Neural crest cell (in vitro differentiated cells): ENCODE measurements at places on chromosomes 4 and X. TPM values are rescaled to one million over a fixed set of nuclear protein-coding genes. Genes with fewer than 3 reads are reported as not detected.
A peak's percentile ranks its signal among the peaks of the same experiment; 100 is the strongest.

COL4A6 gene
- total RNA-seq, result 21.5 and 22.6 TPM in 2 replicates

HPSE gene
- total RNA-seq, result 0.30 and 0.32 TPM in 2 replicates

DNA sequence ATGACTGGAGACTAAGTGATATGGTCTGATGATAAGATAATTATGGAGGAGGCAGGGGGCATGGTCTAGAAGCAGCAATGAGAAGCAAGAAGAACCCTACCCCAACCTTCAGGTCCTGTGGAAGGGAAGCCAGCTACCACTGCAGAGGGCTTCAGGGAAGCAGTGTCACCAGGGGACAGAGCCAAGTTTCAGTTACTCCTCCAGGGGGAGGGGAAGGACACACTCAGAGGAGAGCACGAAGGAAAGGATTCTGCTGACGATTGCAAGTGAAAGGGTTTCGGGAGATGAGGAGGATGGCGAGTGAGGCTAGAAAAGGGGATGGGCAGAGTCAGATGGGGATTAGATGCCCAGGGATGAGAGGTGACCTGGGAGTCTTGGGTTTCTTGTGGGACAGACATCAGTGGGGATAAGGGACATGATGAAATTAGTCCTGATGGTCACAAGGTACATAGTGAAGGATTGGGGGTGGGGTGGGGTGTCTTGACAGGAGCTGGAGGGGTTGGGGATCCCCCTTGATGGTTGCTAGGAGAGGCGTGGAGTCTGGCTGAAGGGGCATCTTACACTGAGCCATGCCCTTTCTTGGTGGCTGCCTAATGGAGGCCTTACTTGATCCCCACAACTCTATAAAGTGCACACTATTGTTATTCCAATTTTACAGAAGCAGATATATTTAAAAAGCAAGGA lies 45.4 kb downstream of the TIGD4 start:
- H3K4me3 ChIP-seq, result no peak overlapping the region
- peak overlapping the region; percentile 76 for H3K27ac ChIP-seq
- H3K36me3 ChIP-seq, result no peaks in the 10 kb centered on the region
- no peak for DNase-seq

- no peaks in the 10 kb centered on the region for H3K27me3 ChIP-seq
- peaks cover 4% of the 10 kb centered on the region for H3K36me3 ChIP-seq
- DNase-seq, result no peak
- H3K4me3 ChIP-seq, result no peak overlapping the region
- no peak overlapping the region for H3K27ac ChIP-seq
These were observed 661 bp downstream of the S100P start for GRCh38 chr4:6694177-6694901.

DNA sequence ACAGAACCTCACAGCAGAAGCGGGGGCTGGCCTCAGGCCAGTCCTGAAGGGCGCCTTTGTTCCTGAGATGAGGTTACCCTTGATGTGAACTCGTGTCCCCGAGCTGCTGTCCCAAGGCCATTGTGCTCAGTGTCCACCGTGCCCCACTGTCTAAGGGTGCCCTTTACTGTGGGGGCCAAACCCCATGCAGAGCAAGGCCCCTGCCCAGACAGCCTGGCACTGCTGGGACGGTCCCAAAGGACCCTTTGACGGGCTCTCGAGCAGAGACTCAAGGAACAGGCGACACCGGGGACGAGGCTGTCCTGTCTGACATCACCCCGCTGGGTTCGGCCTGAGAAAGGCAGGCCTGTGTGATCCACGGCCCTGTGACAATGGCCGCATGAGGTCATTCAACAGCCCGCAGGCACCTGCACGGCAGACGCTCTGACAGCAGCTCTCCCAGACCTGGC lies 100.6 kb downstream of the ABLIM2 start:
- H3K27ac ChIP-seq, result peak overlapping the region; percentile 62
- DNase-seq, result no peak
- H3K4me1 ChIP-seq, result peaks cover 38% of the 10 kb centered on the region
- H3K4me3 ChIP-seq, result no peak overlapping the region
- no peaks in the 10 kb centered on the region for H3K27me3 ChIP-seq
- H3K36me3 ChIP-seq, result no peaks in the 10 kb centered on the region

DNA sequence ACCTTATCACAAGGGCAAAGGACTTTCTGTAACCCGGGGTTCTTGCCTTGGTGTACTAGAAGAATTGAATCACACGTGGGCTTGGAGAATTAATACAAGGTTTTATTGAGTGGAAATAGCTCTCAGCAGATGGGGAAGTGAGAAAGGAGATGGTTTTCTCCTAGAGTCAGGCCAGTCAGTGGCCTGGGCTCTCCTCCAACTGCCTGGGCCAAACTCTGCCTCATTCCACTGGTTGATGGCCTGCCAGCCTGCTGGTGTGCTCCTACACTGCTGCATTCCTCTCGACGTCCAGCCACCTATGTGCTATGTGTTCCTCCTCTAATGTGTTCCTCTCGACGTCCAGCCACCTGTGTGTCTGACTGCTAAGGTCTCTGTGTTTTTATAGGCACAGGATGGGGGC lies 35.3 kb upstream of the SPIN2A start:
- no peaks in the 10 kb centered on the region for H3K36me3 ChIP-seq
- H3K4me1 ChIP-seq, result no peaks in the 10 kb centered on the region

- H3K27ac ChIP-seq, result no peak overlapping the region
- H3K36me3 ChIP-seq, result peaks cover 8% of the 10 kb centered on the region
- DNase-seq, result no peak
- no peak overlapping the region for H3K4me3 ChIP-seq
- peaks cover 48% of the 10 kb centered on the region for H3K4me1 ChIP-seq
These were observed 57.1 kb downstream of the TMEM131L start for GRCh38 chr4:153523164-153523796.

GRCh38 chr4:90226734-90227133 lies 99.5 kb downstream of the CCSER1 start:
- H3K4me3 ChIP-seq, result no peak overlapping the region
- H3K36me3 ChIP-seq, result peaks cover 11% of the 10 kb centered on the region
- H3K27me3 ChIP-seq, result no peaks in the 10 kb centered on the region
- H3K27ac ChIP-seq, result no peak overlapping the region
- H3K4me1 ChIP-seq, result no peaks in the 10 kb centered on the region

DNA sequence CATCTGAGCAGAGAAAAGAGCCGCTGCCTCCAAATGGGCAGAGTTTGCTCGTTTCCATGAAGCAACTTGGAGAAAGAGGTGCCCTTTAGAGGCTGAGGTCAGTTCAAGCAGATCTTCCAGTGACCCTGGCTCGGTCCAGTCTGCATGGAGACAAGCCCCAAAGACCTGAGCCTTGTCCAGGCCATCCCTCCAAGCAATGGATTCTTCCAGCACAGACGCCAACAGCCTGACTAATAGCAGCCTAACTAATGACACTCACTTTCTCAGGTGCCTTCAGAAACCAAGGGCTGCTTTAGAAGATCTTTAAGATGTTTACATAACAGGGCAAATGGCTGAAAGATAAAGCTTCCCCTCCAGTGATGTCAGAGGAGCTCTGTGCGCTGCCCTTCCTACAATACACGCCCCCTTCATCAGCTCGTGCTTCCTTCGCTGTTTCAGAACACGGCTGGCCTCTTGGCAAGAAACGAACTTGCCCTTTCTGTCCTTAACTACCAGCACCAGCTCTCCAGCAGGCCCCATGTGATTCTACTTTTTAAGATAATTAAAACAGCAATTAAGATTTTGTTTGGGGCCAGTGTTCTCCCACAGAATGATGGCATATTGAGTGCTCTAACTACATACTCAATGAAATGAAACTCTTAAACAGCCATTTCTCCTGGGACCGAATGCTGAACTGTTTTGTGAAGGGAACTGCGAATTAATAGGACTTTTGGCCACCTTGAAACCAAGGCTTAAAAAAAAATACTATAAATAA lies 119.0 kb downstream of the GPR143 start:
- H3K4me1 ChIP-seq, result peaks cover 11% of the 10 kb centered on the region
- DNase-seq, result no peak
- H3K36me3 ChIP-seq, result peaks cover 8% of the 10 kb centered on the region
- no peaks in the 10 kb centered on the region for H3K27me3 ChIP-seq
- H3K27ac ChIP-seq, result no peak overlapping the region

DNA sequence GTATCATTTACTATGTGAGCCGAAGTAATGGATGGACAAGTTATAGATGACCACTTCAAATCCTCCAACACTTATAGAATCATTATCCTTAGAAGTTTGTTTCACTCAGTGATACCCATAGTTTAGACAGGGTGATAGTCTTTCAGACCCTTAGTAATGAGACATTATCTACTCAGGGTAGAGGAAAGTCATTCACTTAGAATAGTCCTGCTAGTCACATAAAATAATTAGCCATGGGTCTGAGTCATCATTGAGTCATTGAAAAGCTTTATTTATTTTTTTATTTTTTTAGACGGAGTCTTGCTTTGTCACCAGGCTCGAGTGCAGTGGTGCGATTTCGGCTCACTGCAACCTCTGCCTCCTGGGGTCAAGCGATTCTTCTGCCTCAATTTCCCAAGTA lies 321.7 kb upstream of the FSTL5 start:
- H3K4me1 ChIP-seq, result no peaks in the 10 kb centered on the region
- no peaks in the 10 kb centered on the region for H3K27me3 ChIP-seq
- no peak overlapping the region for H3K4me3 ChIP-seq
- peaks cover 5% of the 10 kb centered on the region for H3K36me3 ChIP-seq

DNA sequence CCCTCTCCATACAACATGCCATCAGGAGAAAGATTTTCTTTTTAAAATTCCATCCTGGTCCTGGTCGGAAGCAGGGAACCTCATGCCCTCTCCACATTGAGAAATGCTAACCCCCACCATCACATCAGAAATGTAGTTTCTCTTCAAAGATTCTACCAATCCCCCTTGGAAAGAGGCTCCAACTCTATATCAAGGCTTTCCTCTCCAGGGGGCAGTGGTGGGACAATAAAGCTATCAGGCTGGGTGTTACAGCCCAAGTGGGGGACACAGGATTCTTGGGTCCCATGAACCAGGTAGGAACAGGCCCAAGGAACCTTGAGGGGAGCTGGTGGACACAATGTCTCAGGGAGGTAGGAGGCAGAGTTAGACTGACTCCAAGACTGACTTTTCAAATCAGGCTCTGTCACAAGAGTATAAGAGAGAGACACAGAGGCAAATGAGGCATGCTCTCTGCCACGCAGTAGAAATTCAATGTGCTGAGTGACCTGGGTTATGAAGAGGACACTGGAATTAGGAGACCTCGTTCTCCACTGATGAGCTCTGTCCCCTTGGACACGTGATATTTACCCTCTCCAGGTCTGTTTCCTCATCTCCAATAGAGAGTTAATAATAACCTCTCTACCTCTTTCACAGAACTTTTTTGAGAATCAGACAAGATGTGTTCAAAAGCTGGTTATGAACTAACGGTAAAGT lies 4.5 kb downstream of the GJB1 start:
- H3K27ac ChIP-seq, result no peak overlapping the region
- peaks cover 38% of the 10 kb centered on the region for H3K4me1 ChIP-seq
- peaks cover 3% of the 10 kb centered on the region for H3K36me3 ChIP-seq
- no peak for DNase-seq
- no peaks in the 10 kb centered on the region for H3K27me3 ChIP-seq
